Ascending aorta (tissue), 2 donors: ENCODE measurements at places on chromosomes 11 and 22. TPM values are rescaled to one million over a fixed set of nuclear protein-coding genes. Genes with fewer than 3 reads are reported as not detected.
A peak's percentile ranks its signal among the peaks of the same experiment; 100 is the strongest.

DNA sequence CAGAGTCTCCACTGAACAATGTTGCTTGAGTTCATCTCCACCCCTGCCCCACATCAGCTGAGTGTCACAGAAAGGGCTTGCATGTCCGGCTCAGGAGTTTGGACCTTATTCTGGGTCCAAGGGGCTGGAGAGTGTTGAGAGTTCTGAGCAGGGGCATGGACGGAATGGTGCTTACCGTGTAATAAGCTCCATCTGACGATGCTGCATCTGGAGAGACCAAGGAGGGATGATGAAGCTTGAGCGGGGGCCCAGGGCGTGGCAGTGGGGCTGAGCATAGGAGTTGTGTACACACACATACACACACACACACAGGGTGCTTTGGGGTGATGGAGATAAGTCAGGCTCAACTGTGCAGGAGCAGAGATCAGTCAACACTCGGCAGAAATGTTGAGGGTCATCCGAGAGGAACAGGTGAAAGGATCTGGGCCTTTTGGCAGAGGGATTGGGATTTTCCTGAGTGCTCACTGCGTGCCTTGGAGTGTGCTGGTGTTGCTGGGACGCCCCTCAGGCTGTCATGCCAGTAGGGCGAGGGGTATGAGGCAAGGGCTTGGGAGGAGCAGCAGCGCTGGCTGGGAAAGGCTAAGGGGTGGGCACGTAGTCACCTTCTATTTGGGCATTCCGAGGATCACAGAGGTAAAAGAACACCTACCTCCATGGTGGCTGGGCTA, 2.3 kb downstream of the USP35 start:
- peaks cover 47% of the 10 kb centered on the region for H3K4me1 ChIP-seq
- peak overlapping the region; percentile 72 for H3K4me3 ChIP-seq
- H3K36me3 ChIP-seq, result peaks cover 3% of the 10 kb centered on the region
- peak overlapping the region; percentile 87 for H3K27ac ChIP-seq
- DNase-seq, result no peak

DNA sequence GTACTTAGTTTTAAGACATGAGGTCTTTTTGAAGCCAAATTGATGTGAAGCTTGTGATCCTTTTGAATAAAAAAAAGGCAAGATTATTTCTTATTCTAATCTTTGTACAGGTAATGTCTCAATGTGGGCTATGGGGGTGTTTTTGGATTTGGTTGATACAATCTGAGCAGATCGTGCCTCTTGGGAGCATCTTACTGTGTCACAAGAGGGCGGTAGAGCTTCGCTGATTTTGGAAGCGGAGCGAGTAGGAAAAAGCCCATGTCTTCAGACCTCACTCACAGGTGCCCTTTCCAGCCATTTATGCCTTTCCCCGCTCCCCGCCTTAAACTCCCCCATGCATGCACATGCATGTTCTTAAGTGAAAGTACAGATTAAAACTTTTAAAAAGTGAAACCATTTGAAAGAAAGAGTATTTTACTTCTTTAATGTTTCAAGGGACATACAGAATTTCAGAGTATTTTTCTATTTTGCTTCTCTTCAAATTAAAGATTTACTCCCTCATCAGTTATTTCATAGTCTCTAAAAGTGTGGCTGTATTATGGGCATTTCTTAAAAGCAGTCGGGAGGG, 18.8 kb downstream of the DDX25 start:
- H3K27me3 ChIP-seq, result no peaks in the 10 kb centered on the region
- no peaks in the 10 kb centered on the region for H3K36me3 ChIP-seq
- DNase-seq, result no peak
- H3K4me1 ChIP-seq, result no peaks in the 10 kb centered on the region

- H3K4me3 ChIP-seq, result no peak overlapping the region
- no peak overlapping the region for H3K27ac ChIP-seq
- no peaks in the 10 kb centered on the region for H3K36me3 ChIP-seq
- no peaks in the 10 kb centered on the region for H3K27me3 ChIP-seq
- no peak for DNase-seq
- no peaks in the 10 kb centered on the region for H3K4me1 ChIP-seq
Measured at GRCh38 chr11:73538381-73538872, 59.5 kb downstream of the FAM168A start.

DNA sequence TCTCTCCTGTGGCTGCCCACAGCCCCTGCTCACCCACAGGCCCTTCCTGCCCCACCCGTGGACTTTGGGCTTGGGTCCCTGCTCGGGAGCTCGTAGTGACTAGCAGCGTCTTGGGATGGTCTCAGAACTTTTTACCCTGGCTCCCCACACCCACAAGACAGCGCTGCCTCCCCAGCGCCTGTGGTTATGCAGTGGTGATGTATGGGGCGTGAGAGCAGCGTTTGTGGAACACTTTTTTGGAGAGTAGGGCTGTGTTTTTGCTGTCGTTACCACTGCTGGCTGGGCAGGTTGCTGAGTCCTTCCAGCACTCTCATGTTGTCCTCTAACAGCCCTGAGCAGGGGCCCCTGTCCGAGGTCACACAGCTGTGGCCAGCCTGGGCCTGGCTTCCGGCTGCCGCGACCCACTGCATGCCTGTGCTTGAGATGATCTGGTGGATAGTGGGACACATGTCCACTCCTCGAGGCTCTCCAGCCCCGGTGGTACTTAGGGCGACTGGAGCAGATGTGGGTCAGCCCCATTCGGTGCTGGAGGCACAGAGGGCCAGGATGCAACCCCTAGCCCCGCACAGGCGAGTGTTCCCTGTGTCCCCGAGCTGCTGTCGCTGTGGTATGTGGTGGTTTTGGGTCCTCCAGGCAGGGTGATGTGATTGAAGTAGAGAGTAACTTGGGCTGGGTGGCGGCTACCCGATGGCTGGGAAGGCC, 7.1 kb upstream of the GRAMD4 start:
- H3K27me3 ChIP-seq, result no peaks in the 10 kb centered on the region
- no peak for DNase-seq
- no peaks in the 10 kb centered on the region for H3K4me1 ChIP-seq
- H3K4me3 ChIP-seq, result no peak overlapping the region
- no peak overlapping the region for H3K27ac ChIP-seq

DNA sequence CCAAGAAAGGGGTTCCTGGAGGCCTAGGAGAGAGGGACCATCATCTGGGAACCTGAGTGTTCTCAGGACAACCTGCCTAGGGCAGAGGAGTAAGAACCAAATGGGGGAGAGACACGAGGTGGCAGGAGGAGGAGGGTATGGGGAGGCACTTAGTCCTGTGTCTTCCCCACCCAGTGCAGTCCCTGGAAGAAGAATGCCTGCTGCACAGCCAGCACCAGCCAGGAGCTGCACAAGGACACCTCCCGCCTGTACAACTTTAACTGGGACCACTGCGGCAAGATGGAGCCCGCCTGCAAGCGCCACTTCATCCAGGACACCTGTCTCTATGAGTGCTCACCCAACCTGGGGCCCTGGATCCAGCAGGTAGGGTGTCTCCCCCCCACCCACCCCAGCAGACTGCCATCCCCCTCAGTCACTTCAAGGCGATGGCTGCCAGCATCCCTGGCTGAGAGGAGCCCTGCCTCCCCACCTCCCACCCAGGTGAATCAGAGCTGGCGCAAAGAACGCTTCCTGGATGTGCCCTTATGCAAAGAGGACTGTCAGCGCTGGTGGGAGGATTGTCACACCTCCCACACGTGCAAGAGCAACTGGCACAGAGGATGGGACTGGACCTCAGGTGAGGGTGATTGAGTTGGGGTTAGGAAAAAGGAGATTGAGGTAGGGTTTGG, 3.7 kb upstream of the INPPL1 start:
- H3K4me1 ChIP-seq, result peaks cover 11% of the 10 kb centered on the region
- H3K4me3 ChIP-seq, result no peak overlapping the region
- DNase-seq, result no peak
- no peaks in the 10 kb centered on the region for H3K27me3 ChIP-seq

DNA sequence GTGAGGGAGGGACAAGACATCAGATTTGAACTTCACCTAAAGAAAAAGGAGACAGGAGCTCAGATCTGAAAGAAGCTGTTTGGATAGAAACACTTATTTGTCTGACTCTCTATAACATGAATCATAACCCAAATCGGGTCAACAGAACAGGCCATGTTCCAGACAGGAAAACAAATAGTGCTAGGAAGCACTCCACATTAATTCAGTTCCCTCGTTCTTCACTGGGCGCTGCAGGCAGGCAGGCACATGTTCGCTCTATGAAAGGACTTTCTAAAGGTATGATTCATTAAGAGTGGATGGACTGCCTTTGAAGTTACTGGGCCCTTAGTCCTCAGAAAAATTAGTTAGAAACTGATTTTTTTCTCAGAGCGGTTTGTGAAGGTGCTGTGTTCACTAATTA, 137.5 kb upstream of the TRPC6 start:
- H3K27me3 ChIP-seq, result no peaks in the 10 kb centered on the region
- H3K27ac ChIP-seq, result no peak overlapping the region

Gene PRG2
- total RNA-seq, result not detected

Gene H19
- total RNA-seq, result 539 TPM

Gene OR51A2
- not detected for total RNA-seq

Gene HTATIP2
- 34.6 TPM for total RNA-seq

Gene TCN2
- total RNA-seq, result 56.8 TPM

Gene CLCF1
- 32.6 TPM for total RNA-seq
